ENCODE measurements at places on chromosomes 7 and 10.

GRCh38 chr10:132932461-132933307 lies 9.7 kb downstream of the CFAP46 start:
- DNase-seq, result no peak

- DNase-seq, result peak; percentile 15
These were observed 884 bp upstream of the GSTO1 start for GRCh38 chr10:104253606-104254410.

- DNase-seq, result no peak
These were observed 64.4 kb downstream of the ITGB8 start for GRCh38 chr7:20395104-20395503.

DNA sequence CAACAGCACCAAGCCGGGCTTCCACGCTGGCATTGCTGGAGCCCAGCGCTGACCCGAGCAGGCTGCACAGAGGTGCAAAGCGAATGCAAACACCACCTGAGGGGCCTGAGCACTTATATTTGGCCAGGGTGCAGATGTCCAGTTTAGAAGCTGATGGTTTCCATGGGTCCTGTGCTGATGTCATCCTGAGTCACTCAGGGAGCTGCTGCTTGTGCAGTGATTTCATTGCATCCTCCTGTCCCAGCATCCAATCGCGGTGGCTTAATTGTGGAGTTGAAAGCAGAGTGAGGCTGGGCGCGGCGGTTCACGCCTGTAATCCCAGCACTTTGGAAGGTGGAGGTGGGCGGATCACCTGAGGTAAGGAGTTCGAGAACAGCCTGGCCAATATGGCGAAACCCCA lies 410.2 kb upstream of the KLF6 start:
- DNase-seq, result no peak

DNA sequence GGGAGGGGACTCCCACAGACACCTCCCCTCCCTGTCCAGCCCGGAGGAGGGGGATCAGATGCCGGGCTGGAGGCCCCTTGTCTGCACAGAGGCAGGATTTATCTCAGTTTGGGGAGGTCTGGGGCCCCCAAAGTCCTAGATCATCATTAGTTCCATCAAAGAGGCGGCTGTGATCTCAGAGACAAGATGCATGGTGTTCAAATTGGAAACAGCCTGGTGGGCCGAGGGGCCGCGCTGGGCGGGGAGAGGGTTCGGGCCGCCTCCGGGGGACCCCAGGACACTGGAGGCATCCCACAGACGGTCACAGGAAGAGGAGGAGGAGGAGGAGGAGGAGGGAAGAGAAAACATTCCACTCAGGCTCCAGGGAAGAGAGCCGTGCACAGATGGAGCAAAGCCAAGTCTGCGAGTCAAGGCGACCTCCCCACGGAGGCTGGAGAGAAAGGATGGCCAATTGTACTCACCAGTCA lies 69.5 kb upstream of the CUX1 start:
- no peak for DNase-seq

- no peak for DNase-seq
These were observed 35.2 kb downstream of the ANKRD26 start for GRCh38 chr10:27065084-27065483.

- DNase-seq, result no peak
These were observed 26.2 kb downstream of the CUL2 start for GRCh38 chr10:35063837-35064454.

- no peak for DNase-seq
These were observed 262.4 kb downstream of the CDK14 start for GRCh38 chr7:90858546-90858945.

DNA sequence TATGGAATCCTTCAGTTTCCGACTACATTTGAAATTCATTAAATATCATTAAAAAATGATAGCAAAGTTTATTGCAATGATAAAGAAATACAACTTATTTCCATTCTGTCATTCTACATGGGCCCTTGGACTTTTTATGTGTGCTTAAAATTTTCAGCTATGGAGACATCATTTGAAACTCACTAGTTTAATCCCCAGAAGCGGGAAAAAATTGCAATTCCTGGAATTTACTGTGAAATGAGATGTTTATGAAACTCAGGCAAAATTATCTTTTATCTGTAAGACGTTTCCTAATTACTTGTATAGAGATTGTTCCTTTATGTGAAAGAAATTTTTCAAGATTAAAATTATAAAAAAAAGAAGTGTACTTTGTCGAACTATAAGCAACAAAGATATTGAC lies 213.4 kb downstream of the PARD3 start:
- DNase-seq, result no peak

DNA sequence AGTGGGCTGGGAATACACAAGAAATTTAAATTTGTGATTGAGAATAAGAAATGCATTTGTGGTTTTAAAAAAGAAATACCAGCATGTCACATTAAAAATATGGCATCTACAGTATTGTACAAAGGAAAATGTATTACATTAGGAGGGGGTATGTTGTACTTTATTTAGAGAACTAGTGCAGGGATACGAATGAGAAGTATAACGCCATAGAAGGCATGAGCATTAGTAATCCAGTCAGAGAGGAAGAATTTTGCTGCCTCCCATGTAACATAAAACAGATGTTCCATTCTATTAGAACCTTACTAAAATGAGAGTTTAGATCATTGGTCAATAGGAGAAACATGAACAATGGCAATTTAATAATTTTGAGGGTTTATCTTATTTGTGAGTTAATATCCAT lies 182.2 kb downstream of the ADK start:
- DNase-seq, result no peak

DNA sequence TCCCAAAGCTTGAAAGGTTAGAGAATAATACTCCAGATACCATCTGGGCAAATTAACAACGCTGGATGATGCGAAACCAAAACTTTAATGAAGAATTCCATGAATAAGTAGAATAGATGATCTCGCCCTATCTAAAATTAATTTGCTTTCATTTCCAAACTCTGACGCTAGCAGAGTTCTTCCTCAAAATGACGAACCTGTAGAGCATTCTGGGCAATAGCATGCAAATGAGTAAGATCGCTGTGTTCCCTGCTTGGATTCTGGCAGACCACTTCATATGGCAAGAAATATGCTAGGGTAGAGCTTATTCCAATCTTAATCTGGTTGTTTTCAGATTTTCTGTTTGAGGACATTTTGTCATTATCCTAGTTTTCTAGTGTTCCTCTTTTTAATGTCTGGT lies 36.1 kb upstream of the SMNDC1 start:
- no peak for DNase-seq

- DNase-seq, result no peak
These were observed 315.9 kb upstream of the LRRN3 start for GRCh38 chr7:110775046-110775445.

- no peak for DNase-seq
These were observed 196.9 kb downstream of the BAMBI start for GRCh38 chr10:28874210-28874609.

DNA sequence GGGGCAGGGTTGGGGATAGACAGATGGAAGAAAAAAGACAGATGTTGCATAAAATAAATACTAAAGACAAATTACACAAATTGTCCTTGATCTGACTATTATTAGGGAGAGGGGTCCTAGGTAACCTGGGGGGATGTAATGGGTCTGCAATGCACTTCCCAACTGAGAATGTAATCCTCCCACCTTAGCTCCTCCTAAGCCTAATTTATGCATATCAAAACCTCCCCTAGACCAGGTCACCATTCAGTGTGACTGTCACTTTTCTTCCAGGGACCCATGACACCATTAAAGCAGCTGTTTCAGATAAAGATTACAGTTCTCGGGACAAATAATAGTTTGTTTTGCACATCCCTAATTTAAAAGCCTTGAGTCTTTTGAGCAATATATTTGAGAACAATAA lies 133.9 kb upstream of the FEZF1 start:
- peak; percentile 33 for DNase-seq

DNA sequence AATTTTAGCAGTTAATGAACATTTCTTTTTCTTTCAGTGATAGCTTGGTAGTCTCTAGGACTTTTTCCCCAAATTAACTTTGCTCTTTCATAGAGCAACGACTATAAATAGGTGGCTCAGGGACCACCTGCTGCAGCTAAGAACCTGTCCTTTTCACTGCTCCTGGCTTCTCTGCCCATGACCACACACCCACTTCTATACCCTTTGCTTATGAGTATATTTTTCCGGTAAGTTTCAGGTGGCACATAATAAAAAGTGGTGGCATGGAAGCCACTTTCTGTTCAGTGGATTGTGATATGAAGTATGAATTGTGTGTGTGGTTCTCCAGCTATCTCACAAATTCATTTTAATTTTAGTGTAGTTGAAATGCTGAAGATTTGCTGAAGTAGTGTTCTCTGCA lies 1.2 kb downstream of the ING3 start:
- DNase-seq, result peak; percentile 12

GRCh38 chr10:48536916-48537890 lies 67.7 kb downstream of the ARHGAP22 start:
- DNase-seq, result no peak

GRCh38 chr10:60367901-60368300 lies 21.8 kb downstream of the ANK3 start:
- no peak for DNase-seq

- no peak for DNase-seq
These were observed 23.7 kb upstream of the FOXL3 start for GRCh38 chr7:265998-266850.

GRCh38 chr10:120574981-120575380 lies 118.0 kb downstream of the PLPP4 start:
- no peak for DNase-seq

GRCh38 chr7:22110227-22110839 lies 164.6 kb upstream of the CDCA7L start:
- DNase-seq, result peak; percentile 77

- DNase-seq, result no peak
These were observed 180.8 kb upstream of the CACNA2D1 start for GRCh38 chr7:82624337-82624736.

DNA sequence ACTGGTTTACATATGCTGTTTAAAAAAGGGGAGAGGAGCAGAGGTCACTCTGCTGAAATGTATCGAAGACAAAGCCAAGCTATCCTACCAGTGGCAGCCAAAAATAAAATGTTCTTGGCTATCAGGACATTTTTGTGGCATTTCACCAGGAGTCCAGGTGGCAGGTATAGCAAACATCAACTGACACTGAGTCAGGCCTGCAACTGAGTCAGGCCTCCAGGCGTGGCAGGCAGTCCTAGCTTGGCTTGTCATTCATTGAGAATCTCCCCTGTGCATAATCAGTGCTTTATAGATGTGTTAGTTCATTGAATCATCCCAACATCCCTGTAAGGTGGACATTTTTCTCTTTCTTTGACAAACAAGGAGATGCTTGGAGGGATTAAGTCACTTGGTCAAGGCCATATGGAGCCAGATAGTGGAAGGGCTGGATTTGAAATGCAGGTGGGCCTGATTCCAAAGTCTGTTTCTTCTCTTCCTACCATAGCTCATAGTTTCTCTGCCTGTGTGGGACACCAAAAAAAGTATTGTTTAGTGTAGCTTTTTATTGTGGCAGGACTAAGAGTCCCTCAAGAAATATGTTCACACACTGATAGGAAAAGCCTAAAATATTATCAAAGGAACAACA lies 4.3 kb downstream of the DYNC1I1 start:
- peak; percentile 19 for DNase-seq

DNA sequence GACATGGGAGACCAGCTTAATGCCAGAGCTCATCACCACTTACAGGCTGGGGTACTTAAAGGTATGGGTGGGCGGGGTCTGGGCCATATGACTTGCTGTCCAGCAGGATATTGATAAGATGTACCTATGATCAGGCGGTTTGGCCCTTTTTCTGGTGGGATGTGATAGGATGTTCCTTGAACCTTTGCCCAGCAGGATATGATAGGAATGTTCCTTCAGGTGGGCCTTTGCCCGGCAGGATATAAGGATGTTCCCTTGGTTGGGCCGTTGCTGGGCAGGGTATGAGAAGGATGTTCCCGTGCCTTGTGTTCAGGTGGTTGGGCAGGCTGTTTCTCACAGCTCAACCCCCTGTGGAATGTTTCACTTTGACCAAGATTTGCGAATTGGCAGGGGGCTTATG lies 187.2 kb upstream of the CXCL12 start:
- no peak for DNase-seq

DNA sequence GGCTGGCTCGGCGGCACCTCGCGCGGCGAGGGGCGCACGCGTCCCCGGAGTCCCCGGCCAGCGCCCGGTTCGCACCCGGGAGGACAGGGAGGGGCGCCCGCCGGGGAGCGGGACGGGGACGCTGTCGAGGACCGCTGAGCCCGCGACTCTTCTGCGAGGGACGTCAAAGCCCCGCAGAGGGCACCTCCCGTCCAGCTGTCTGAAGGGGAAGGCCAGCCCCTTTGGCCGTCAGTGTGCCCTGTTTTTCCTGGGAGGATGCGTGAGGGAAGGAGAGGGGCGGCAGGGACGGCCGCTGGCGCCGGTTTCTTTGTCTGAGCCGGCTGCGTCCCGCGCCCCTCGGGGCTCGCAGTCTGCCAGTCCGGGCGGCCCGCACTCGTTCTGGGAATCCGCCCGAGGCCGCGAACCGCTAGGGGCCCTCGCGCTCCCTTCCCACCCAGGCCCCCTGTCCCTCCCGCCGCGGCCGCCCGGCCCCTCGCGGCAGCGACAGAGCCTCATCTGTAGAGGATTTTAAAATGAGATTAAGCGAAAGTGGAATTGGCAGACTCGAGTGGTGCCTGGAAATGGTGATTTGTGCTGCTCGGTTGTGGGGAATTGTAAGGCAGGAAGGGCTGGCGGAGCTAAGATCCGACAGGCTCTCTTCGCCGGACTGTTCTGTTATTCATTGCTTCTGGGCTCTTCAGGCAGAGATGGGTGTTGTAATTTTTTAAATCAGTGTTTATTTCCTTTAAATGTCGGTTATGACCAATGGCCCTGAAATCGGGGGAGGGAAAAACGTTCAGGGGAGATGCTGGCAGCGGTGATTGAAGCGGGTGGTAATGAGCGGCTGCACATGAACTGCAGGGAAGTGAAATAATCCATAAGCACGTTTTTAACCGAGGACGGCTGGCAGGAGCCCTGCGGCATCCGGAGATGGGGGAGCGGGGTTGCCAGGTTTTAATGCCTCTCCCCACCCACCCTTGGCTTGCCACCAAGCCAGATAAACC lies 618 bp upstream of the RELN start:
- DNase-seq, result peak; percentile 85

DNA sequence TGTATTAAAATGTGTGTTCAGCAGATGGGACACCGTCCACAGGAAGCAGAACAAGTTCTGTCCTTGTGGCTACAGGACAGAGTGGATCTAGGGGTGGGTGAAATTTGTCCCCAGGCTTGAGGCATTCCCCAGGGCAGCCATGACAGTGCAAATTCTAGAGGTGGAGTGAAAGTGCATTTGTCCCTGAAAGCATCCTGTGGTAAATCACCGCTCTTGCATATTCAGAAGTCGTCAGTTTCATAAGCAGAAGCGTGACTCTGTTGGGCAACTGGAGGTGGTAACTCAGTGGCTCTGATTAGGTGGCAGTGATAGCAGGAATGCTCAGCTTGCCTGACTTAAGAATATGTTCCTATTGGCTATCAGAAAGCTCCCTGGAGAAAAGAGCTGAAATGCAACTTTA lies 96.6 kb downstream of the SNX10 start:
- no peak for DNase-seq

GRCh38 chr7:128902761-128903585 lies 7.5 kb downstream of the KCP start:
- DNase-seq, result no peak
